ENCODE measurements at places on chromosomes 16 and 17.

- DNase-seq: no peak
Observed at GRCh38 chr17:53088481-53088880, 734.2 kb upstream of the KIF2B start.

DNA sequence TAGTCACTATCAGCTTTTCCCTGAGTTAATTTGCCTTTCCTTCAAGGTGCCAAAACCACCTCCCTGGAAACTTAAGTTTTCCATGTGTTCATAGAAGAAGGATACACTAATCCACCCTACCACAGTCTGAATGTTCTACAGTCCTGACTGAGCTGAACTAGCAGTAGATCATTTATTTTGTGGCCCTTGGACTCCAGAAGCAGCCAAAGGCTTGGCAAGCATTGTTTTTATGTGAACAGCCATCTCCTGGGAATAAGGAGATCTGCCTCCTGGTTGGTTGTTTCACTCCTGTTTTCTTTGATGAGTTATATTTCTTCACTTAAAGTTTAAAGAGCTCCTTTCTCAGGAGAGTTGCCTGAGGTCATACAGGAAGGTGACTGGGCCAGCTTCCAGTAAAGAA, 634.6 kb upstream of the SOX9 start:
- no peak for DNase-seq

- DNase-seq: no peak
Observed at GRCh38 chr17:62064029-62064790, 868 bp downstream of the MED13 start.

- DNase-seq: no peak
Observed at GRCh38 chr16:59959311-59959710, 1225.2 kb upstream of the GOT2 start.

DNA sequence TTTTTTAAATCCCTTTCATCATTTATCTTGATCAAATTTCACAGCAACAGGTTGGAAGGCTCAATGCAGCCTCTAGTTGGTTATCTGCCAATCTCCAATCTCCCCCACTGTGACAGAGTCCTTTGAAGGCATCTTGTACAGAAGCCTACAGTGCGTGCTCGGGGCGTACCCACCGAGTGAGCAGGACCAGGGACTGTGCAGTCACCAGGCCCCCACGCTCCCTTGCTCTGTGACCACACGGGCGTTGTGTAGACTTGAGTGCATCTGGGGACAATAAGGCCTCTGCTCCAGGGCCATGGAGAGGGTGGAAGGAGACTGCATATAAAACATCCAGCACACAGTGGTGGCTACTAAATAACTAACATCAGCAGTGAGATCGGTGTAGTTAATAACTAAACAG, 63.4 kb downstream of the GTF3C1 start:
- no peak for DNase-seq

DNA sequence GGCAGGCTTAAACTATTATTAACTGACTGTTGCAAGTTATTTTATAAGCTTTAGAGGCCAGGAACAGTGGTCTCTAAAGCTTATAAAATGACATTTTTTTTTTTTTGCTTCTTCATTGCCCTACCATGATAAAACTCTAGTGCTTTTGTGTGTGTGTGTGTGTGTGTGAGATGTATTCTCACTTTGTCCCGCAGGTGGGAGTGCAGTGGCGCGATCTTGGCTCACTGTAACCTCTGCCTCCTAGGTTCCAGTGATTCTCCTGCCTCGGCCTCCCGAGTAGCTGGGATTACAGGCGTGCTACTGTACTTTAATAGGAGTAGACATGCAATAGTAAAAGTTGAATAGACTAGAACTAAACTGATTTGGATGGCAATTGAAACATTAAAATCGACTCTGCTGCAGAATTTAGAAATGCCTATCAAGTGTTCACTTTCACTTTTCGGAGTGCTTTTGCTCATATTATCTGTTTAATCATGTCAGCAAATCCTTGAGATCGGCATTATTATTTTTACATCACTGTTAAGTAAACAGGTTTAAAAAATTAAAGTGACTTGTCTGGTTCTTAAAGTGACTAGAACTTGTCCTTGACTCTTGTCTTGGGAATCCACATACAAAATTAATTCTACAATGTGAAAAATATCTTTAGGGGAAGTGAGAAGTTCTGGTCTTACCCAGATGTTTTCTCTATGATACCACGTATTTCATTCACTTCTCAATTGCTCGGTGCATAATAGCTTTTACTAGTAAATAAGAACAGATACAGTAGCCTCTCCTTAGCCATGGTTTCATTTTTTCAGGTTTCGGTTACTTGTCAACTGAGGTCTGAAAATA, 8.4 kb upstream of the PCTP start:
- DNase-seq: no peak

- DNase-seq: no peak
Observed at GRCh38 chr17:7745748-7746470, 28.4 kb downstream of the DNAH2 start.

- DNase-seq: peak; percentile 70
Observed at GRCh38 chr17:28726627-28727491, 826 bp upstream of the TLCD1 start.

- DNase-seq: no peak
Observed at GRCh38 chr17:33459078-33459940, 166.2 kb upstream of the ASIC2 start.

DNA sequence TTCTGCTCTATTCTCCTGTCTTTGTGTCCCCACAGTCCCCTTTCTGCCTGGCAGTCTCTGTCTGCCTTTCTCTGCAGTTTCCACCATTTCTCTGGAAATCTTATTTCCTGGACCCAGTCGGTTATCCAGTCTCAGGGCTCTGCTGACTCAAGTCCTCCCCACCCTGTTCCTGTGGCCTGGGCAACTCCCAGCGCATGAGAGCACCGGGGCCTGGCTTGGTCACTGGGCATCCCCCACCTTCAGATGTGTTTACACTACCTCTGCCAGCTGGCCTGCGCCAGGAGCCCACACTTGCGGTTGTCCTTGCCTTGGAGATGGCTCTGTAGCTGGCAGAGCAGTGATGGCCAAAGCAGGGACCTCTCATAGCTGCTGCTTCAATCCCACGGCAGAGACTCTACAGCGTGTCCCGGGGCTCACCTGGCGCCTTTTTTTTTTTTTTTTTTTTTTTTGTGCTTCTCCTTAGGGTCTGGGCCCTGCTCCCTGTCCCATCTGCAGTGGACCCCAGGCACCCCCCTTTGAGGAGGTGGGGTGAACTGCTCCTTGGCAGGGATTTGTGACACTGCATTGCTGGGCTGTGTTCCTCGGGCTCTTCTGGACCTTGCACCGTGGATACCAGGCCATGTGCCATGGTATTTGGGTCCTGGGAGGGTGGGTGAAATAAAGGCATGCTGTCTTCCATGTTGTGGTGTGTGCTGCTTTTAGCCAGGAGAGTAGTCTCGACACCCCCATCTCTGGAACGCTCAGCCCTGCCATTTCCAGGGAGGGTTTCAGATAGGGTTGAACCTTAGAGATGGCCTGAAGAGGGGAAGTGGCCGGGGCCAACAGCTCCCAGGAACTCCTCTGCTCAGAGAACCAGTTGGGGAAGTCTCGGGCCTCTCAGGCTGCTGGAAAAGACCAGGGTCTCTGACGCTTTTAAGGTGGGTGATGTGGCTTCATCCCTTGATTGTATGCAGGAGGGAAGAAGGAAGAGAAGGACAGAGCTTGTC, 17.5 kb downstream of the GUCY2D start:
- DNase-seq: no peak

GRCh38 chr16:84976644-84977400, 34.5 kb downstream of the ZDHHC7 start:
- DNase-seq: peak; percentile 33

- DNase-seq: peak; percentile 20
Observed at GRCh38 chr17:17385491-17385890, 82.3 kb downstream of the NT5M start.

DNA sequence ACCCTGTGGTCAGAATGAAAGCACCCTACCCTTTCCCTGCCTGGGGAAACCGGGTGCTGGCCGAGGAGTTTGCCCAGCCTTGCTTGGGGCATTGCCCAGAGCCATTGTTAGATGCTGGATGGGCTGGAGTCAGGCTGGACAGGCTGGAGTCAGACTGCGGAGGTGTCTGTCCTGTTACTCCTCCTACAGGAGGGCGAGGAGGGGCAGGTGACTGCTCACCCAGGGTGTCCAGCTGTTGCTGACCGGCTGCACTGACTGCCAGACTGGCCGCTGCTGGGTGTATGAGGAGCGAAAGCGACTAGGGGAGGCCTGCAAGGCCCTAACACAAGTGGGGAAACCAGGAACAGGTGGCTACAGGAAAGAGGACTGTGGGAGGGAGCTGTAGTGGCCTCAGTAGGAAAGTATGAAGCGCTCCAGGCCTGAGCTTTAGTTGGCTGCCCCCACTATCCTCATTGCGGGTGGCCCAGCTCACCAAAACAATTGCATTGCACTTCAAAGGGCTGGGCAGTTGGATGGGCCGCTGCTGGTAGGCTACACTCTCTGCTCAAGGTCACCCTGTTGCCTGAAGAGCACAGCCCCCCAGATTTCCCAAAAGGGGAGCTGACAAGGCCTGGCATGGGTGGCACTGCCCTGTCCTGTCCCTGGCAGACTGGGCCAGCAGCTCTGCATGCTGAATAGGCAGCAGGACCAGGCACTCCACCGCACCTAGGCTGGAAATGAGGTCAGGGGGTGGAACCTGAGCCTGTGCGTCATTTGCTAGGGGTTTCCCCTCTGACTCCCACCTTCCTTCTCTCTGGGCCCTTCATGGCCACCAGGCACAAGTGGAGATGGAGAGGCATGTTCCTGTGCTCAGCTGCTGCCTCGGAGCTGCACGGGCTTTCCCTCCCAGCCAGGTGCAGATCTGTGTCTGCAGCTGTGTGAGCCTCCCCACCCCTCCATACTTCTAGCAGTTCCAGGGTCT, 18.4 kb downstream of the LDHD start:
- DNase-seq: no peak

GRCh38 chr17:1181753-1182137, 2.0 kb upstream of the ABR start:
- DNase-seq: no peak

- peak; percentile 57 for DNase-seq
Observed at GRCh38 chr16:4523686-4524085, 14.9 kb downstream of the CDIP1 start.

GRCh38 chr16:89815639-89816348, 653 bp downstream of the FANCA start:
- DNase-seq: no peak

GRCh38 chr17:47916489-47917208, 20.6 kb downstream of the SP2 start:
- DNase-seq: no peak

DNA sequence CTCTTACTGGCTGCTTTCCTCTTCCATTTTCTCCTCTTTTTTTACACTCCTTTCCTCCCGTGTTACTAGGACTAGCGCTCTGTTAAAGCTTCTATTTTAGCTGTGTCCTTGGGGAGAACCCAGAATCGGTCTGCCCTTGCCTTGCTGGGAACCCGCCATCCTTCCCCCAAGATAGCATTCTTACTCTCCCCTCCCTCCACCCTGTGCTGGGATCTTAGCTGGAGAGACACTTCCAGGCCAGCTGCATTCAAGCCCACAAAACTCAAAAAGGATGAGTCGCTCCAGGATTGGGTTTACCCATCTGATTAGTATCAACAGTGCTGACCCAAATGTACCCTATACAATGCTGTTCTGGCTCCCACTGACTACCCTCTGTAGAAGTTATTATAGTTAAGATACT, 200.5 kb upstream of the ASIC2 start:
- DNase-seq: no peak

DNA sequence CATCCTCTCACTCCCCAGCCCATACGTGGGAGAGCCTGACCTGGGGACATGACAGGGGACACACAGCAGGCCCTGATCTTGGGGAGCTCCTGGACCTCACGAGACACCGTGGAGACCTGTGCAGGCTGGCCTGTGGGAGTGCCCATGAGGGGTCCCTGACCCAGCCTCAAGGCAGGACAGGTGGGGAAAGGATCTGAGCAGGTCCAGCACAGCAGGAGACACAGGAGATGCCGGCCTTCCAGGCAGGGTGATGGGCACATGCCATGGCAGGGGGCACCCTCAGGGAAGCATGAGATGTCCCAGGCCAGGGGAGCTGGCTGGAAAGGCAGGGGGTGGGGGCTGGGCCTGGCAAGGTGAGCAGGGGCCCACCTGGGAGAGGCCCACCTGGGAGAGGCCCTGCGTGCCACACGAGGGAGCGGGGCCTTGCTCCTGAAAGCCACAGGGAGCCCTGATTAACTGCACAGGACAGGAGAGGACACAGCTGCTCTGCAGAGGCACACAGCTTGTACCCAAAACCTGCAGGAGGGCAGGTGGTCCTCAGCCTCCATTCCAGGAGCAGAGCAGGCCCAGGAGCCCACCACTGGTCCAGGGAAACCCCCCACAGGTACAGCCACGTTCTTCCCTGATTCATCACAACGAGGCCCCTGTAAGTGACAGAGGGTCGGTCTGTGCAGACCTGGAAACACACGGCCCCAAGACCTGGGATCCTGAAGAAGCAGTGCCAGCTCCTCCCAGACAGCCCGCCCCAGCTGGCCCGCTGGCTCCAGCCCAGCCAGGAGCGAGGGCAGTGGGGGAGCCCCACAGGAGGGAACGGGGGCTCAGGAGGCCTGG, 26.6 kb upstream of the KRT17 start:
- DNase-seq: no peak

DNA sequence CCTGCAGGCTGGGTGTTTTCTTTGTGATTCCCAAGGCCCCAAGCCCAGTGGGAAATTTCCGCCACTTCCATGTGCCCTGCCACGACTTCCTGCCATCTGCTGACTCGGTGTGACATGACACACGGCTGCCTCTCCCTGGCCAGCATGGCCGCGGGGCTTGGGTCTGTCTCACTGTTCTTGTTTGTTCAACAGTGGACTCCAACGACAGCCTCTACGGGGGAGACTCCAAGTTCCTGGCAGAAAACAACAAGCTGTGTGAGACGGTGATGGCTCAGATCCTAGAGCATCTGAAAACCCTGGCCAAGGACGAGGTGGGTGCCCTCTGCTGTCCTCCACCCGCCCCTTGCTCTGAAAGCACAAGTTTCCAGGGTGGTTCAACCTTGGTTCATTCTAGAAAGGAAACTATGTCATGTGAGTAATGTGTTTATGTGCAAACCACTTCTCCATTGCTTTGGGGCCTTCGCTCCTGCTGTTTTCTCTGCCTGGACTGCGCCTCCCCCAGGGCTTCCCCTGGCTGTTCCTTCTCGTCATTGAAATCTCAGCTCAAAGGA, 26.8 kb downstream of the KNOP1 start:
- DNase-seq: peak; percentile 27

DNA sequence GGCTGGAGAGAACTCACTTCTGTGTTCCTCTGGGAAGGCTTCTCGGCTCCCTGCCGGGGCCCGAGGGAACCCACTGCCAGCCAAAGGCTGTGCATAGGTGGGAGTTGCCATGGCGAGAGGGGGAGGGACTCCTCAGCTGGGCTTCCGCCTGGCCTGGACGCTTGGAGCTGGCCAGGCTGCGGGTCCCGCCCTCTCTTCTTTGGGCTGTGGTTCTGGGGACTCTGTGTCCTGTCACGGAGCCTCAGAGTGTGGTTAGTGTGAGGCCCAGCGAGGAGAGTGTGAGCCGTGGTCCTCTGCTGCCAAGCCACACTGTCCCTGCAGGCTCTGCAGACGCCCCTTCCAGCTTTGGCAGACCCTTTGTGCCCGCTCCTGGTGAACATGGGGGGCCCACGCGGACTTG, 123.1 kb downstream of the OR1D5 start:
- peak; percentile 66 for DNase-seq

- DNase-seq: no peak
Observed at GRCh38 chr17:6669479-6670212, 18.1 kb downstream of the C17orf100 start.

Measured in nucleus accumbens (tissue), 56 donors.